ENCODE measurements at places on chromosomes 6 and 20.
A peak's percentile ranks its signal among the peaks of the same experiment; 100 is the strongest.

DNA sequence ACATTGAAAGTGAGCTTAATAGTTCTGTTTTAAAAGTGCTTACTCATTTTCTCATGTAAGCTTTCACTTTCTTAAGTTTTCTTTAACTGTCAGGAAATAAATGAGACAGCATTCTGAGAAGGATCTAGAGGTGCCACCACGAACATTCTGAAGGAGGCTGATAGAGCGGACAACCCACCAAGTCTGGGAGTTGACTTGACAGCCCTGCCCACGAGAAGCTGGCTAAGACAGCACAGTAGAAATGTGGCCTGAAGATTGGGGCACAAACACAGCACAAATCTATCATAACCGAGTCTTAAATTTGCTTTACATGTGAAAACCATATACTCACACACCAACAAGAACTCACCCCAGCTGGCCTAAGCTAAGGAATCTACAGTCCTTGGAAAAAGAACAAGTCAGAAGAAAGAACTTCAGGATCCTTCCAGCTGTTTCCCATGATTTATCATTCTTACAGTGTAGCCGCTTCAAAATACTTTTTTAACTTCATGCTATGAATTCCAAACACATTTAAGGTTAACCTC is 144.2 kb upstream of the TNFAIP3 start:
- DNase-seq = peak; percentile 73

DNA sequence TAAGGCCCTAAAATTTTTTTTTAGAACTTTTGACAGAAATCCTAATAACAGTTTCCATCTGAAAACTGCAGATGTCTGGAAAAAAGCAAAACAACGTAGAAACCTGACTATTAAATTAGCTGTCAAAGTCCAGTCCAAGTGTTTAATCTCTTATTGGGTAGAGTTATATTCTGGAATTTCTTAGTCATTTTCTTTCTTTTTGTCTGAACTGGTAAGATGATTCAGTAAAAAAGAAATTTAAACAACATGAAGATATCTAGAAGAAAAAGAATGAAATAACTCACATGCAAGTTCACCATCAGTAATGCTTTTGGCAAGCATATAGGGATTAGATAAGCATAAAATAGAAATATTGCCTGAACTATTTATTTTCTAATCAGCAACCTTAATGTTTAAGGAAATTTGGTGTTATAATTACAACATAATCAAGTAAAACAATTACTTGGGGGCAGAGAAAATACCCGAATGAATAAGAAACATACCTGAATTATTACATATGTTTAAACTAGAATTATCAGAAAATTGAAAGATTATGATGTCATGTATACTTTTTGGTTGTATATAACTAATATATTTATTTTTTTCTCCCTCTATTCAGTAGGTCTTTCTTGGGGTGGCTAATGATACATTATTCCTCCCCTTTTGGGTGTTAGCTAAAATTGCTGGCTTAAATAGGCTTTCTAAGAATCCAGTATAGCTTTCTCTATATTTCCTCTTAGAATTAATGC is 51.1 kb downstream of the FAM83B start:
- no peak for DNase-seq

GRCh38 chr6:20058912-20059311 is 153.4 kb downstream of the MBOAT1 start:
- DNase-seq = peak; percentile 79

GRCh38 chr20:44080064-44080463 is 106.9 kb downstream of the JPH2 start:
- DNase-seq = no peak

DNA sequence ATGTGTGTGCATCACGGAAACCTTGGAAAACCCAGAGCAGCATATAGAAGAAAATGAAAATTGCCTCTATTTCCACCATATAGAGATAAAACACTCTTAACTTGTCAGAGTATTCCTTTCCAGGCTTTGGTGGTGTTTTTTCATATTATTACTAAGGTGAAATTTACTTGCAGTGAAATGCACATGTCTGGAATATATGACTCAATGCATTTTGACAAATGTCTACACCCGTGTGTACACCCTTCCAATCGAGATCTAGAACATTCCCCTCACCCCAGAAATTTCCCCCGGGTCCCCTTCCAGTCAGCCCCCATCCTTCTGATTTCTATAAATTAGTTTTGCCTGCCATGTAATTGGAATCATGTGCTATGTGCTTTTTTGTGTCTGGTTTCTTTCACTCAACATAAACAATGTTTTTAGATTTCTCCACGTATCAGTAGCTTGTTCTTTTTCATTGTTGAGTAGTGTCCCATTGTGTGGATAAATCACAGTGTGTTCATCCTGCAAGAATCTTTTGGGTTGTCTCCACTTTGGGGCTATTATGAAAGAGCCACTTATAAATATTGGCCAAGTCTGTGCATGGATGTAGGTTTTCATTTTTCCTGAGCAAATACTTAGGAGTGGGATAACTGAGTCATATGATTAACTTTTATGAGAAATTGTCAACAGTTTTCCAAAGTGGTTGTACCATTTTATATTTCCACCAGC is 19.9 kb upstream of the PREX1 start:
- DNase-seq = no peak

DNA sequence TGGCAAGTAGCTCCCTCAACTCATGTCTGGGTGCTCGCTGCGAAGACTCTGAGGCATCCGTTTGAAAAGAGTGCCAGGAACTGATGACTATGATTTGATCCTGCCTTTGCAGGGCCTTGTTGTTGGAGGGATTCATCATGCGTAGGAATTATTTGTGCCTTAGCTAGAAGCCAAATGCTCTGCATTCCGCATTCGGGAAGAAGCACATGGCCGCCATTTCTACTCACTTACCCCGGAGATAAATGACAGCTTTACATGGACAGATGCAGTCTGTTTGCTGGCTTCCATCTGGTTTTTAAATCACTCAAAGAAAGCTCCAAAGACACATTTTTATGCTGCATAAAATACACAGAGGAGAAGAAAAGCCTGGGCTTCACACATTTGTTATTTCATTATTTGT is 363.3 kb upstream of the CDH4 start:
- no peak for DNase-seq

GRCh38 chr6:150925976-150926375 is 60.5 kb downstream of the MTHFD1L start:
- no peak for DNase-seq

DNA sequence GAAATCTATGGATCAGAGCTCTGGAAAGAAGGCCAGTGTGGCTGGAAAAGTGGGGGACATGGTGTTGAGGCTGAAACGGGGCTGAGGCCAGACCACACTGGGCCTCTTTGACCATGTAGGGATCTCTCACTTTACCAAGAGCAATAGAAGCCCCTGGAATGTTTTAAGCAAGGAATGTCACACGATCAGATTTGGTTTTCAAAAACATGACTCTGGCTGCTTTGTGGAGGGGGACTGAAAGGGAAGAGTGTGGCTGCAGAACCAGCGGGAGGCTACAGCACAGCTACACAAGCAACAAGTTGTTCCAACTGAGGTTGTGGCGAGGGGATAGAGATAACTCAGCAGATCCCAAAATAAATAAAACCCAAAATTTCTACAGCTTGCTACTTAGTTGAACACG is 346.0 kb downstream of the NRN1 start:
- no peak for DNase-seq

GRCh38 chr6:41689171-41690008 is 46.0 kb downstream of the TFEB start:
- no peak for DNase-seq

GRCh38 chr6:30799210-30799609 is 54.9 kb upstream of the IER3 start:
- no peak for DNase-seq

GRCh38 chr20:53950031-53950430 is 120.4 kb downstream of the BCAS1 start:
- no peak for DNase-seq

- no peak for DNase-seq
These were observed 47.6 kb downstream of the CD109 start for GRCh38 chr6:73743556-73743955.

- DNase-seq = peak; percentile 86
These were observed 6.0 kb upstream of the LATS1 start for GRCh38 chr6:149723771-149724417.

GRCh38 chr6:41427642-41428335 is 92.4 kb downstream of the NCR2 start:
- DNase-seq = no peak

DNA sequence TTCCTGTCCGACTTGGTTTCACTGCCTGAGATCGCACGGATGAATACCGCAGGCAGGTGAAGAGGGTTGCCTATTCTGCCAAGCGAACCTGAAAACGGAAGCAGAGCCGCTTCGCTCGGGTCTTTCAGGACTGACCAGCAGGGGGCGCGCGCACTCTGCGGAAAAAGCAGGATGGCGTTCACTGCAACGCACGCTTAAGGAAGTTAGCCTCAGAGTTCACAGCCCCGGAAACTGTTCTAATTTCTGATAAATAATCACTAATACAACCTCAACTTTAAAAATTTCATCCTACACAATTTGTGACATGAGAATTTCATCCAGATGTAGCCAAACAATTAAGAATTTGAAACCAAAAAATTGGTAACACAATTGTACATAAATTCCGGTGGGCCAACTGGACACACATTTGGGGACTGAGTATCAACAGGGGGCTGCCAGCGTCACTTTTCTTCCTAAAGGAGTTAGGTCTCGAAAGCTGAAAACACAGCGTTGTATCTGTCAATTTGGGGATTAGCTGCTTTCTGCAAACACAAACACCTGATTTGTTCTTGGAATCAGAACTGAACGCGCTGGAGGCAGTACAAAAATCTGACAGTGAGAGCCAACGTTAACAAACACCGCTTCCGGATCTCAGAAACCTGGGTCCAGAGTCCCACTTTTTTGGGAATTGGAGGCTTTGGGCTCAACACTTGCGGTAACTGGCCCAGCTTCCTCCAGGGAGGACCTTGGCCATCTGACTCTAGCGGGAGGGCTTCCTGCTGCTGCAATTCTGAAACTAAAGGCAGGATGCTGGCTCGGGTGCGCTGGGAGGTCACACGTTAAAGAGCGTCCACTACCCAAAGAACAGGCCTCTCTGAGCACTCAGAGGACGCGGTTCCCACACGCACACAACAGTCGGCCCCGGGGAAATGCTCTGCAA is 8.8 kb downstream of the PXDC1 start:
- peak; percentile 66 for DNase-seq

- DNase-seq = no peak
These were observed 31.2 kb downstream of the TREML1 start for GRCh38 chr6:41122918-41123317.

- DNase-seq = no peak
These were observed 910.9 kb upstream of the MAP3K7 start for GRCh38 chr6:91497770-91498169.

GRCh38 chr6:118881440-118882313 is 12.3 kb upstream of the ASF1A start:
- no peak for DNase-seq

- peak; percentile 9 for DNase-seq
These were observed 118.2 kb upstream of the RIPOR2 start for GRCh38 chr6:25053875-25054371.

DNA sequence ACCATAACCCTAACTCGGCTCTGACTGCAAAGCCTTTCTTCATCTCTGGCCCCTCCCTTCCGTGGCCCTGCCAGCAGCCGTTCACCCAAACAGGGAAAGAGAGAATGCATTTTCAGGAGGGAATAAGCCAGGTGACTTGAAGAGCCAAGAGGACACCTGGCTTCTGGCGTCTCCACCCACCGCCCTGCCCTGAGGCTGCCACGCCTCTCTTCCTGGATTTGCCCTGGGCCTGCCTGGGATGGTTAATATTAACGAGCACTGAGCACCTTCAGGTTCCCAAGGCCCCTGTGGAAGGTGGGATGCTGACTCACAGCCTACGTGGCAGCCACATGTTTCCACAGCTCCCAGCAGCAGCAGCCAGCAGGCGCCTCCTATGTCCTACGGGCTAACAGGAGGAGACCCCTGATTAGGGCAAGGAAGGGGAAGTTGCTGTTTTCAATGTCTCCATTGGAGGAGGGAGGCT is 138.0 kb upstream of the RREB1 start:
- DNase-seq = no peak

GRCh38 chr6:33693186-33694105 is 18.1 kb downstream of the UQCC2 start:
- no peak for DNase-seq

- no peak for DNase-seq
These were observed 369.1 kb downstream of the MAFB start for GRCh38 chr20:40319741-40320516.

- peak; percentile 63 for DNase-seq
These were observed 4.4 kb downstream of the AIG1 start for GRCh38 chr6:143064951-143065683.

GRCh38 chr20:40287683-40288082 is 401.4 kb downstream of the MAFB start:
- DNase-seq = no peak

- no peak for DNase-seq
These were observed 463.2 kb upstream of the HTR1E start for GRCh38 chr6:86474081-86474480.

GRCh38 chr6:137192821-137193220 is 19.4 kb upstream of the IL22RA2 start:
- no peak for DNase-seq

DNA sequence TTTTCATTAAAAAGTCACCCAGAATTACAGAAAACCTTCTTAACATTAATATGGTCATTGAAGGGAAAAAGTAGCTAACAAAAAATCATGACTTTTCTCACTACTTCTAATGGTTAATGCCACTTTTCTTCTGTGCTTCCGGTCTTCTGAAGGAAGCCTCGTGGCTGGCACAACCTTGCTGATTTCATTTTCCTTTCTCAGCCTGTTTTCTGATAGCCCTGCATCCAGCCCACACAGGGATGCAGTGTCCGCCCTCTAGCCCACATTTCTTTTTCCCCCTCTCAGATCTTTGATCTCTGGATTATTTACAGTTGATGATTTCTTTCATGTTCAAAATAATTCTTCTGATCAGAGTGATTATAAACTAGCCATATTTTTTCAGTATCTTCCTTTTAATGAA is 655.4 kb upstream of the EPHA7 start:
- DNase-seq = no peak

DNA sequence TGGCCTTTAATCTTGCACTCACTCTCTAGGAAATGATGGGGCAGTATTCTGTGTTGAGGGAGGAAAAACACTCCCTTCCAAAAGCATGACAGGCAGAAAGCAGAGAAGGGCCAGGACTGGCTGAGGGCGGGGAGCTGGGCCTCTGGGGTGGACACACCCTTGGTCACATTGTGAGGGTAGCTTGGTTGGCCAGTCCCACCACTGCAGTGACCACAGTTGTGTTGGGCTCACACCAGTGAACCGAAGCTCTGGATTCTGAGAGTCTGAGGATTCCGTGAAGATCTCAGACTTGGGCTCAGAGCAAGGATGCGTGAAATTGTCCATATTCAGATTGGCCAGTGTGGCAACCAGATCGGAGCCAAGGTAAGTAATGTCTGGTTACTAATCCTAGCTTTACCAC is at the start of gene TUBB1:
Gene TUBB1, plus strand, starts transcription at position 213 of the 400 bp plus-strand sequence. Its CDS starts 94 bp downstream, at position 307.
- DNase-seq = no peak
